ENCODE measurements at places on chromosomes 2 and 18. TPM values are rescaled to one million over a fixed set of nuclear protein-coding genes. Genes with fewer than 3 reads are reported as not detected.

SP140L gene
- 101 TPM for total RNA-seq

ELP2 gene
- total RNA-seq: 63.3 TPM

SCYGR5 gene
- not detected for total RNA-seq

GRB14 gene
- not detected for total RNA-seq

PDE11A gene
- total RNA-seq: not detected

All from activated CD4-positive, alpha-beta T cell treated with anti-CD3 and anti-CD28 coated beads, Interleukin-2, amount 10 ng/mL, durations not matched to agents 7 days and 5 days (primary cell).